ENCODE measurements at places on chromosomes 11 and 22. TPM values are rescaled to one million over a fixed set of nuclear protein-coding genes. Genes with fewer than 3 reads are reported as not detected.

GRCh38 chr11:115528225-115528624 is 24.0 kb upstream of the CADM1 start:
- DNase-seq, result no peak

GRCh38 chr22:33329398-33329797 is 271.2 kb upstream of the SYN3 start:
- DNase-seq, result no peak

GRCh38 chr11:30346068-30346688 is 23.3 kb downstream of the ARL14EP start:
- no peak for DNase-seq

DNA sequence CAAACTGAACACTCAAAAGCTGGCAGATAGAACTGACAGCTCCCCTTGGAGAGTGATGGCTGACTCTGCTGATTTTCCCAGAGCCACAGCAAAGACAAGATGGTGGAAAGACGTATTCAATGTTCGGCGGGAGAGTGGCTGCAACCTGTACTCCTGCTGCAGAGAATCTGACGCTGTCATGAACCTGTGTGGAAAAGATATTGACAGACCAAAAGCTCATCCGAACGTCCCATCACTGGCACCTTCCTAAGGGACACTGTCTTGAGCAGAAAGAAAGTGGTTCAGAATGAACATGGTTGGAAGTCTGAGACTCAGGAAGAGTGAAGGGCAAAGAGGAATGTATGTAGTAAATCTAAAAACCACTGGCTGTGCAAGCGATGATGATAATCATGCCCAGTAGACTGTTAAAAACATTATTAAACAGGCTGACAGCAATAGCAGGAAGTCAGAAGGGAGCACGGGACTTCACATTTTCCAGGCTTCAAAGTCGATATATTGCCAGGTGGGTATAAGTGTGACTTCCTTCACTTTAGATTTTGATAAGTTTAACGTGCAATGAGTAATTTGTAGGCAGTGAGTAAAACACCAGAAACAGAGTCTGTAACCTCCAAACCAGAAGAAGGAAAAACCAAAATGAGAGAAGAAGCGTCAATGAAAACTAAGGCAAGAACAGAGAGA is 6.2 kb upstream of the IL17REL start:
- no peak for DNase-seq

IGLL1 gene
- not detected for total RNA-seq

KCNK7 gene
- 0.43 TPM for total RNA-seq

CLMP gene
- 8.6 TPM for total RNA-seq
